ENCODE measurements at places on chromosomes 3 and 15.

- no peak for DNase-seq
Observed at GRCh38 chr3:71487418-71487817, 96.1 kb downstream of the FOXP1 start.

- DNase-seq, result no peak
Observed at GRCh38 chr3:31448882-31449243, 83.9 kb upstream of the STT3B start.

DNA sequence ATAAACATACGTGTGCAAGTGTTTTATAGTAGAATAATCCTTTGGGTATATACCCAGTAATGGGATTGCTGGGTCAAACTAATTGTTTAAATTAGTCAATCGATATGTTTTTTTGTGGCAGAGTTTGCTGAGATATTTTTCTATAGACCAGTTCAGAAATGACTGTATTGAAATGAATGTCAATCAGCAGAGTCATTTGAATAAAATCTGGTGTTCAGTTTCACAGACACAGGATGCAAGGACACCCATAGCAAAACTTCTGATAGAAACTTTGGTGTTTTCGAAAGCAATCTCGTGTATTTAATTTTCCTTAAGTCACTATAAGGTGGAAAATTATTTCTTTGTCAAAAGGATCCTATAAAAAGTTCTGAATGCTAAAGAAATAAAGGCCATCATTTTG is 434.4 kb downstream of the RAP2B start:
- no peak for DNase-seq

DNA sequence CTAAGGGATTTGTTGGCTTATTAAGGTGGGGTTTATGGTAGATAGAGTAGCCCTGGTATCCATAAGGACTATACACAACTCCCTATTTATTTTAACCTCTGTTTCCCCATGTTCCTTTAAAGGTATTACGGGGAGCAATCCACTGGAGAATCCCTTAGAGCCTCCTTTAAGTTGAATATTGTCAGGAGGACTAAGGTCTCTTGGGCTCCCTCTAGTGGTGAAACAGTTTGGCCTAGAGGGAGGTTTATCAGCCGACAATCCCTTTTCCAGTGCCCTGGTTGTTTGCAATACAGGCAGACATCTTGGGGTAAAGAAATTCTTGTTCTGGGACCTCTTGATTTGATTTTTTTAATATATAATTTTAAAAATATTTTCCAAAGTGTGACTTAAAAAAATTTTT is 12.9 kb downstream of the OPA1 start:
- peak; percentile 55 for DNase-seq

- DNase-seq, result peak; percentile 11
Observed at GRCh38 chr15:51281368-51281967, 56.9 kb downstream of the CYP19A1 start.

DNA sequence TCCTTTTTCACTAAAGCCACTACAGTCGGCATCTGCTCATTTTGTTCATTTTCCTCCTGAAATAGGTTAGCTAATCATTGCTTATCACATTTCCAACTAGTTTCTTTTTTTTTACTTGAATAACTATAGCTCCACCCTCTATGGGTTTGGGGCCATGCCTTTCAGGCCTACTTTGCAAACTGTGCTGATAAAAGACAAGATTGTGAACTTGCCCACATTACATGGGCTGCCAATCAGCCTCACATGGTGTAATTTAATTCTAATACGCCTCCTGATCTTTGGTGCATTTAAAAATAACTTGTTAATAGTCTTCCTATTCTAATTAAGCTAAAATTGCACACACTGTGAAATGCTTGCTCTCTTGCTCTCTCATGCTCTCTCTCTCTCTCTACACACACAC is 90.5 kb downstream of the TGFBR2 start:
- no peak for DNase-seq

GRCh38 chr15:47812470-47812999 is 95.2 kb downstream of the SEMA6D start:
- no peak for DNase-seq

- DNase-seq, result no peak
Observed at GRCh38 chr15:57861815-57862586, 155.5 kb downstream of the POLR2M start.
